ENCODE measurements at places on chromosomes 2 and 18.

DNA sequence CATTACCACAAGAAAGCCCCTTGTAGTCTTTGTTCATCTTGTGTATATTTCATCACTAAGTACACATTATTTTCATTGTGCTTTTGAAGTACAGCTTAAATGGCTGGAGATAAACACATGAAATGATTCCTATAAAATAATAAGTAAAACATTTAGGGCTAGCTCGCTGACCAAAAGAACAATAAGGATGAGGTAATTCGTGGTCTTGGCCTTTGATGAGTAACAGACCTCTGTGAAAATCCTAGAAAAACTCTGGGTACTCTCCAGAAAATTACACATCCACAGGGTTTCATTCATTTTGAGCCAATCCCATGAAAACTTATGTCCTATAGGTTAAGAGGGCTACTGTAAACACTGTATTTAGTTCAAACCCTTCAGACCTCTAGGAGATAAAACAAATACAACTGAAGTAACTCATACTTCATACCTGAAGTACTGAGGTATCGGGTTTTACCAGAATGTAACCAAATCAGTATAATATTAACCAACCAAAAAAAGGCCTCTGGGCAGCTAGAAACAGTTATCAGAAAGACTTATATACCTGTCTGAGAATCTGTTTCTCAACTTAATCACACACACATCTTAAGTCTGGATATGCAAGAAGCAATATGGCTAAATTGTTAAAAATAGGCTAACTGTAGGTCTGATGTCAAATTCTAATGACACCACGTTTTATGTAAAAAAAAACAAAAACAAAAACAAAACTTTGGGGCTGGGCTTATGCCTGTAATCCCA lies 31.0 kb downstream of the CFAP36 start:
- no peak for DNase-seq

- DNase-seq = no peak
Observed at GRCh38 chr18:66048406-66048805, 297.6 kb downstream of the CDH7 start.

GRCh38 chr2:236014408-236015131 lies 153.6 kb downstream of the GBX2 start:
- no peak for DNase-seq

GRCh38 chr18:57188851-57189557 lies 42.1 kb downstream of the BOD1L2 start:
- no peak for DNase-seq

DNA sequence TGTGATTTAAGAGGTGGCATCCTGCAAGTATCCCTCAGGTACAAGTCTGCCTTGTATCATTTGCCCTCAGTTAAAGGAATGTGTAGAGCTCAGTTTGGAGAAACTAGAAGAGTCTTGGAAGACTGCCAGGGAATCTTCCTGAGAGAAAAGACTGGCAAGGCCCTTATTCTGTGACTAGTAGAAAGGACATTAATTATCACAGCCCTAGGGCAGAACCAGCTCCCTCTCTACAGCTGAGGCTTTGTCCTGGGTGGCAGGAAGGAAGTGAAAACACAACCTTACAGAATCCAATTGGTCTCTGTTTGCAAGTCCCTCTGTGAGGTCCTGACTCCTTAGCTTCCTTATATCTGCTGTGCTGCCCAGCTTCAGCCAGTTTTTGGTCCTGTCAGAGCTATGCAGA lies 385.9 kb upstream of the CYRIA start:
- no peak for DNase-seq

DNA sequence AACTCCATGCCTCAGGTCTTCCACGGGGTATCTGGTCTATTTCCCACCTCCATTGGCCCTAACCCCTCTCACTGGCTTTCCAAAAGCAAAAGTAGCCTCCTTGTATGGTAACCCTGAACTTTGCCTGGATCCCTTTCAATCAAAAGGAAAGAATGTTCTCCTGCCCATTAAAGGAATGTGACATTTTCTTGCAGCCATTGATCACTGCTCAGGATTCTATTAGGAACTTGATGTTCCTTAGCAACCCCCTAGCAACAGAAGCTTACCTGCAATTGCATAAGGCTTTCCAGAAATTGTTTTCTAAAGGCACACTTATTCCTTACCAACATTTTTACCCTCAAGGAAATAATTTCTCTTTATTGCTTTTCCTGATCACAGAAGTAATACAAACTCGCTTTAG lies 91.4 kb upstream of the AGAP1 start:
- no peak for DNase-seq

- no peak for DNase-seq
Observed at GRCh38 chr2:168649105-168649504, 153.3 kb upstream of the NOSTRIN start.

- no peak for DNase-seq
Observed at GRCh38 chr2:111622859-111623258, 261.1 kb downstream of the ANAPC1 start.

- DNase-seq = no peak
Observed at GRCh38 chr2:67065046-67065445, 332.1 kb upstream of the ETAA1 start.

GRCh38 chr2:232505856-232506255 lies 14.3 kb upstream of the PRSS56 start:
- DNase-seq = no peak

GRCh38 chr2:20181761-20182160 lies 43.2 kb downstream of the SDC1 start:
- no peak for DNase-seq

- no peak for DNase-seq
Observed at GRCh38 chr2:60634438-60634837, 81.0 kb upstream of the BCL11A start.

DNA sequence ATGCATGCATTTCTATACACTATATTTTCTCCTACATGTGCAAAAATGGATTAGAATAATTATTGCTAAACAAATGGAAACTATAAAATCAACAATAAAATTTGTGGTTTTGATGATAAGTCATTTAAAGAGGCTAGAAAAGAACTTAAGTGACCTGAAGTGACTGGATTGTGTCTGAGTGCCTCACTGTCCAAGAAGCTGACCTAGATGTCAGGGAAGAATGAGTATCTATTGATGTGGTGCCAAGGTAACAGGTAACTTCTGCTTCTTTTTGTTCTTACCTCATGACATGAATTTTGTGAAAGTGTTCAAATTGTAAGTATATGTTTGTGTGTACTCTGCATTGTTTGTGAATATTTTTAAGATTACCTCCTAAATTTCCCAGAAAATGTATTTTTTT lies 1623.9 kb upstream of the ACVR2A start:
- no peak for DNase-seq

- no peak for DNase-seq
Observed at GRCh38 chr2:139386401-139386800, 606.2 kb upstream of the NXPH2 start.

- no peak for DNase-seq
Observed at GRCh38 chr2:37080266-37080665, 3.9 kb downstream of the HEATR5B start.

GRCh38 chr2:8061219-8061618 lies 620.6 kb upstream of the ID2 start:
- no peak for DNase-seq

DNA sequence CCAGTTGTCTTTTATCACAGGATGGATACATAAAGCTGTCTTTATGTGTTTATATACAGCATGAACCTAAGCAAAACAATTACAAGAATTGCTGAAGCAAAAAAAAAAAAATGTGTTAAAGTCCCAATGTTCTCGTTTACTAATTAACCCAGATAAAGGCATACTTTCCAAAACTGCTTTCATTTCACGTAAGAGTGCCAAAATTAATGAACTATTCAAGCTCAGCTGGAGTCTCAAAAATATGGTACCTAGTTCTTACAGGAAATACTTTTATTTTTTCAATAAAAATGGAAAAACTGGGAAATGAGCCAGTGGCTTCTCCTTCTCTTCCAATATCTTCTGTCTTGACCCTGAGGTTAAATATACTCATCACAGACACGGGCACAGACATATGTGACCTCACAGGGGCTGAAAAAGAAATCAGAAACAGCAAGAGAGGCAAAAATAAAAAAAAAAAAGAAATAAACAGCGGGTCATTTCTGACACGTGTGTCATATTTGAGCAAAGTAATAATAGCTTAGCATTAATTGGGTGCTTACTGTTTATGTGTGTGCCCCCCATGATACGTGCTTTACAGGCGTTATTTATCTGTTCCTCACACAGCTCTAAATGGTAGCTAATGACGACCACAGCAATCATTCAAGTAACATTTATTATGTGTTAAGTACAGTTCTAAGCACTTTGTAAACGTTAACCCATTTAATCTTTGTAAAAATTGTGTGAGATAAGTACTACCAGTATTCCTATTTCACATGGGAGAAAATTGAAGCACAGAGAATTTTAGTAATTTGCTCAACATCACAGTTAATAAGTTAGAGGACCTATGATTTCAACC lies 158.0 kb upstream of the MMADHC start:
- DNase-seq = no peak

DNA sequence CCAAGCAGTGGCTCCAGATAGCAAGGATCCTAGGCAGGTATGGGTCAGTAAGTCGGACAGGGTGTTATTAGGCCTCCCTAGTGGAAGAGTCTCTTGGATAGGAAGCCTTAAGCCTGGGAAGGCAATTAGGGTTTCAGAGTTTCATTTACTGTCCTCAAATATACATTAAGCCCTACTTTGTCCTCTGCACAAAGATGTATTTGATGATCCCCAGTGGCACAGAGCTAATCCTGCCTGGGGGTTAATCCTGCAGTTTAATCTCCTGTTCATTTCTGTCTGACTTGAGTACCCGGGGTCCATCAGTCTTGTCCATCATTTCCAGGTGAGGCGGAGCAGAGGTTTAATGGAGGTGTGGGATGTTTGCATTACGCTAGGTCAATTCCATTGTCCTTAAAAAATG lies 62.0 kb downstream of the MTCL1 start:
- DNase-seq = no peak

DNA sequence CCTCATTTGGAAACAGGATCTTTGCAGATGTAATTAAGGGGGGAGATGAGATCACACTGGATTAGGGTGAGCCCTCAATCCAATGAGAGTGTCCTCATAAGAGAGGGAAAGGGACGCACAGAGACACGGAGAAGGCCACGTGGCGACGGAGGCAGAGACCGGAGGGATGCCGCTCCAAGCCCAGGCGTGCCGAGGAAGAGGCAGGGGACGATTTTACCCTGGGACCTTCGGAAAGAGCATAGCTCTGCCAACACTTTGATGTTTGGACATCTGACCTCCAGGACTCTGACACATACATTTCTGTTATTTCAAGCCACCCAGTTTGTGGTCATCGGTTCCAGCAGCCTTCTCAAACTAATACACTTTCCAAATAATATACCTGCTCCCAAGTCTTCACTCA lies 84.4 kb upstream of the ZCCHC2 start:
- no peak for DNase-seq

DNA sequence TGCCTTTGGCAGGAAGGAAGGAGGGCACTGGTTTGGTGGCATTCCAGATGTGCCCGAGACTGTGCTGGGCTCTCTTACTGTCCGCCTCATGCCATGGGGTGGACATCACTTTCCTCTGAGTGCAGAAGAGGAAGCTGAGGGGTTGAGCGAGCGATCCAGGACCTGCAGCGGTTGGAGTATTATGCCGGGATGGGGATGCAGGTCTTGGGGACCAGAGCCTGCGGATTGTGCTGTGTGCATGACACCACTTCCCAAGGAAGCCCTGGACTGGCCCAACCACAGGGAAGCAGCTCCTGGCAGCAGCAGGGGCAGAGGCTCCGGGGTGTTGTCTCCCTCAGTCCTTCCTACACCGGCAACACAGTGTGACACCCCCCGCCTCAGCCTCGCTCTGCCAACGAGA lies 44.5 kb downstream of the ATP6V1C2 start:
- DNase-seq = no peak

DNA sequence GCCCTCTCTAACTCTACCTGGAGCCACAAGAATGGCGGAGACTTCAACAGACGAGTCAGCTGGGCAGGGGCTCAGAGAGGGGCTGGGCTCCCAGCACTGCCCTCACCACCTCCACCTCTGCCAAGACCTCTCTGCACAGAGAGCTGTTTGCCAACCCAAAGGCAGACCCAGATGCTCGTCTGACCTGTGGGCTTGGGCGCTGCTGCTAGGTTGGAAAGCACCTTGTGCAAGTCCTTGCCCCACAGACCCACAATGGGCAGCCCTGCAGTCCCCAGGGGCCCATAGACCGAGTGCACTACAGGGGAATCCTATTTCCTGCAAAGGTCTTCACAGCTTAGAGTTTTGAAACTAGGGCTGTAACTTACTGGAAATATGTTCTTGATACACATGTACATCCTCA lies 13.3 kb downstream of the ACKR3 start:
- no peak for DNase-seq

DNA sequence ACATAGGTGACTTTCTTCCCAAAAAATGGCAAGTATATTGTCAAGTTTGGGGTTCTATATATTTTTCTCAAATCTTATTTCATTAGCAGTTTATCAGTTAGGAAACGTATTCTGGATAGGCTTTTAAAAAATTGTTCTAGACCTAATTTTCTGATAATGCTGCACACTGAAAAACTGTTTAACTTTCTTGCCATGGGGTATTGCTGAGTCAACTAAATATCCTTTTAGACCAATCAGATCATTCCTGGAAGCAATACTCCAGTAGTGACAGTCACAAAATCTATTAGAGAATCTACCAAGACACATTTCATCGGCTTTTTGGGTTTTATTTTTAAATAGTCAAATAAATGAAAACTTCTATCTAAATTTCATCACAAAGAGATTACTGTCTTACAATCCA lies 440.6 kb downstream of the LRRTM4 start:
- no peak for DNase-seq

GRCh38 chr2:20578895-20579825 lies 71.7 kb downstream of the HS1BP3 start:
- no peak for DNase-seq

DNA sequence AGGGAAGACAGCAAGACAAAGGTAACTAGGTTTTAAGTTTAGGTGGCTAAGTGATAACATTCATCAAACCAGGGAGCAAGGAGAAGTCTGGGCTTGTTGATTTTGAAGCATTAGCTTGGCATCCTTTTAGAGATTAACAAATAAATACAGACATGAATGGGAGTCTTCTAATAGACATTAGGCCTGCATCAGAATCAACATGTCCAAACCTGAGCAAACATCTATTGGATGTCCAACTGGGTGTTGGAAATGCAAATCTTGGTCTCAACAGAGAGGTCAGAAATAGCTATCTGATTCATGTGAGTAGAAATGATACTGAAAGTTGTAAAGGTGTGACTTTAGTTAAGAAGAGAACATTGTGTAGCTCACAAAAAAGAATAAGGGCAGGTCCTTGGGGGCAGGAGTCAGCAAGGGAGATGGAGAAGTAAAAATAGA lies 85.5 kb upstream of the RND3 start:
- DNase-seq = no peak

- DNase-seq = no peak
Observed at GRCh38 chr2:78757191-78757590, 268.3 kb upstream of the REG3G start.

GRCh38 chr2:37337620-37338280 lies 6.7 kb upstream of the QPCT start:
- DNase-seq = no peak

- DNase-seq = no peak
Observed at GRCh38 chr2:218152777-218153176, 14.0 kb downstream of the CXCR1 start.

GRCh38 chr2:147829106-147829505 lies 15.7 kb upstream of the ACVR2A start:
- no peak for DNase-seq

GRCh38 chr2:152693033-152693432 lies 24.2 kb downstream of the PRPF40A start:
- no peak for DNase-seq

GRCh38 chr2:177528351-177528933 lies 135.9 kb downstream of the AGPS start:
- DNase-seq = no peak
